ENCODE measurements at places on chromosomes 5 and 9.

GRCh38 chr9:33718987-33719386 is 76.4 kb upstream of the PRSS3 start:
- DNase-seq = no peak

DNA sequence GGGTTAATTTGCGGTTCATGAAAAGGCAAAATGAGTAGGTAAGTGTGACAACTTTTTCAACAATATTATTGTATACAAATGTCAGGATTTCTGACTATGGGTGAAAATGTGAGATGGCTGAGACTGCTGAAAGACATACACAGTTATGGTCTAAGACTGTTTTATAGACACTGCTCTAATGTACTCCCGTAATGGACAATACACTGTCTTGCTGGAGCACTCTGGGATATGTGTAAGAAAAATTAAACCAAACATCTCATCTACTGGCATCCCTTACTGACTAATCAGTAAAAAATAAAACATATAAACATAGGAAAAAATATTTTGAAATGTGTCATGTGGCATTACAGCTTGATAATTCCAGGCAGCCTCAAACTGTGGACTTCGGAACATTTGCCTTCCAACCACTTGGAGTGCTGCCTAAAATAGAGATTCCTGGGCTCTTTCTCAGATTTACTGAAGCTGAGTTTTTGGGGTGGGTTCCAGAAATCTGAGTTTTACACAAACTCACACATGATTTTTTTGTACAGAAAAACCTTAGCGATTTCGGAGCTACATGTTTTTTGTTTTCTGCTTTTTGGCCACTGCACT is 233.9 kb upstream of the TBCA start:
- DNase-seq = no peak

DNA sequence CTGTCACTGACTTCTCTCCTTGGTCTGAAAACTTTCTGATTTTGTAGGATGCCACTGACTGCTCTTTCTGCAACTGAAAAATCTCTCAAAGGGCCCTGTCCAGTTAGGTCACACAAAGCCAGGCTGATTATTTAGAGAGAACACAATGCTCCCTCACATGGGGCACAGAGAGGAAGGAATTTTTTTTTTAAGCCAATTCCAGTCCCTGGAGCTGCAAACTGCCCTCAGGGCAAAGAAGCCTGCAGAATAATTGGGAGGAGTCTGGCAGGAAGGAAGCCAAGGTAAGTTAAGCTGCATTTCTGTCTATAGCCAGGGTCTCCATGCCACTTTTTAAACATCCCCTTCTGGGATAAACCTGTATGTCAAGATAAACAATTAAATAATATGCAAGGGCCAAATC is 305.5 kb downstream of the ZSWIM6 start:
- no peak for DNase-seq

- DNase-seq = no peak
Observed at GRCh38 chr5:10122076-10122726, 127.5 kb downstream of the ATPSCKMT start.

GRCh38 chr9:111891910-111892499 is 4.6 kb upstream of the UGCG start:
- DNase-seq = no peak

DNA sequence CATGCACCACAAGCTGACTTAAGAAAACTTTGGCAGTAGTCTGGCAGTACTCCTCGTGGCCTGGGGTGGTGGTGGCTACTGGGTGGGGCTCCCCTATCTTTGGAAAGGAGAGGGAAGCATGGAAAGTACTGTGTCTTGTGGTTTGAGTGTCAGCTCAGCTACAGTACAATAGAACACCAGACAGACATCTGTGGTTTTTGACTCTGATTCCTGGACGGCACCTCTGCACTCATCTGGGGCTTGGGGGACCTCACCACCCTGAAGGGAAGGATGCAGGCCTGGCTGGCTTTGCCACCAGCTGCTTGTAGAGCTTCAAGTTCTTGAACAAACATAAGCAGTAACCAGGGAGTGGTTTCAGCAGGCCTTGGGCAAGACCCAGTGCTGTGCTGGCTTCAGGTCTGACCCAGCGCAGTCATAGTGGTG is 40.6 kb downstream of the TNFSF8 start:
- DNase-seq = no peak

DNA sequence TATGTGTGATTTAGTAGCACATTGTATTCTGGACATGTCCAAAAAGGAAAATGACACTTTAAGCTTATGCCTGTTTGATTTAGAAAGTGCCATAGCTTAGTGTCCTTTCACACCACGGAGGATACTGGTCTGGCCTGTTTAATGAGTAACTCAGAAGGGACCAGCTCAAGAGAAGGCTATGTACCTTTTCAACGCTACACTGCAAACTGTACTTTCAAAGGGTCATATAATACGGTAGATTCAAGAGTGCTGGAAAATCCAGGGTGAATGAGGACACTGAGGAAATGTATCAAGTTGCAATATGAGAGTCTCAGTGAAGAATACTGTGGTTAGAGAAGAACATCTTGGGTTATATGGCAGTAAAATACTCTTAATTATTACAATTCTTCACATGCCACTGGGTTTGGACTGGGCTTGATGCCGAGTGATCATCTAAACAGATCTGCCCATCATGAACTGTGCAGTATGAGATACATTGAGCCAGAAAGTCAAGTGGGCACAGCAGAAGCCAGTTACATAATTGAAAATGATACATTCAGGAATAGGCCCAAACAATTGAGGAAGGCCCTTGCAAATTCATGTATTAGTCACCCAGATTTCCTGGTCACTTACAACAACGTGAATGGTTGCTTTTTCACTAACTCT is 1211.5 kb upstream of the CDH9 start:
- DNase-seq = no peak

DNA sequence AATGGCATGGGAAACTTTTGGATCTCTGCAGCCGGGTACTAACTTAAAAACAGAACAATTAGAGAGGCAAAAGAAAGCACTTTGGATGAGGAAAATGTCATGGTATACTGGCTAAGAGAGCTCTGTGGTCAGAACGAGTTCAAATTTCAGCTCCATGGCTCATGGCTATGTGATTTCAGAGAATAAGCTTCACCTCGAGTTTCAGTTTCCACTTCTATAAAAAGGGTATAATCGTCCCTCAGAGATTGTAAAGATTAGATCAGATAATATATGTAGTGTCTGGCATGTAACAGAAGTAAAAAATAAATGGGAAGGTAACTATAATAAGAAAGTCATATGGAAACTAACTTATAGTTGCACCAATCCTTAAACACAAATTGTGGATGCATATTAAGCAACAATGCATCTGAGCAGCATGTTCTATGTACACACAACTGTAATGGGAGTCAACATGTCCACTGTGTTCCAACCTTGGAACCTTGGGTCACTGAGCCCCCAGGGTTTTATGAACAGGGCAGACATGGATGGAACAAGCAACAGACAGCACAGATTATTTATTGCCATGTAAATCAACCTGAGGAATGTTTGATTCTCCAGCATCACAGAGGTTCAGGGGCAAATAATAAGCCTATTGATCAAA is 145.4 kb downstream of the MAPKAP1 start:
- no peak for DNase-seq

DNA sequence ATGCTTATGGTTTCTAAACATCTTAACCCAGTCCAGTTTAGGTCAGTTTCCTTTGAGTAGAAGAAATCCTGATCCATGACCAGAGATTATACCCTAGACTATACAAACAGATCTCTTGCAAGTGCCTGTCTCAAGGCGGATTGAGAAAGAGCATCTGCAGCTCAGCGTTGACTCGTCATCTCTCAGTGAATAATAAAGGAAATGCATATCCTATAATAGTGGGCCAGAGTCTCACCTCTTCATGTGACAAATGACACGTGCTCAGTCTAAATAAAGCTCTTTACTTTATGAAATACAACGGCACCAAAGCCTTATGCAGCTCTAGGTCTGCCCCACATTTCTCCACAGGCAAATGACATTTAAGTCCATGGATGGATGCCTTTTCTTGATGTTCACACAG is 179.4 kb upstream of the NR3C1 start:
- no peak for DNase-seq

GRCh38 chr9:14346231-14346791 is 32.4 kb upstream of the NFIB start:
- no peak for DNase-seq

Data from anterior cingulate cortex (tissue), 58 donors.